Mesenteric fat pad (tissue), 1 donor: ENCODE measurements at places on chromosomes 6 and 20. TPM values are rescaled to one million over a fixed set of nuclear protein-coding genes. Genes with fewer than 3 reads are reported as not detected.

Gene ZFP57
- total RNA-seq: not detected

Gene AGPAT4
- 8.0 TPM for total RNA-seq

- no peak for DNase-seq
These were observed 343.3 kb downstream of the BCKDHB start for GRCh38 chr6:80449726-80450125.

DNA sequence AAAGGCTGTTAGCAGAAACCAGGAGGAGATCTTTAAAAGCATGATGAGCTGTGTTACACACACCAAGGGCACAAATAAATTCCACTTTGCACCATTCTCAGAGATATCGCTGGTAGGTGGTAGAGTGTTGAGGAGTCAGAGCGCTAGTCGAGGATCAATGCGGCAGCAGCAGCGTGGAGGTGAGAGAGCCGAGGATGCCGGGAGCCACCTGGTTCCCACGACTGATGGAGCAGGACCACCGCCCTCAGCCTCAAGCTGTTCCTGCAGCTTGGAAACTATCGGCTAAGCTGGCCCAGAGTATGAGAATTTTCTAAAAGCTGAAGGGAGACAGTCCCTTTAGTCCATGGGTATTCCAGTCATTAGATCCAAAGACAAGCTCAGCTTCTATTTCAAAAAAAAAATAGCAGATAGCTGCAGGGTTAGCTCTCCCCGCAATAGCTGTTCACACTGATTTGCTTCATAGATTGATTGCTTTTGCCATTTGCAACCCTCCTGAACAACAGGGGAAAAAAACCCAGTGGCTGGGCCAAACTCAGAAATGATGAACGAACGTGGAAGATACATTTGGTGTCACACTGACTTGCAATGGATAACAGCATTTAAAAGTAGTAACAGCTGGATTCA is 106.2 kb downstream of the LCA5 start:
- no peak for DNase-seq

- DNase-seq: no peak
These were observed 7.6 kb downstream of the PRND start for GRCh38 chr20:4729265-4729664.

- no peak for DNase-seq
These were observed 56.3 kb upstream of the ANKEF1 start for GRCh38 chr20:9978397-9979004.

GRCh38 chr20:62677678-62678077 is 31.0 kb upstream of the NTSR1 start:
- DNase-seq: no peak

DNA sequence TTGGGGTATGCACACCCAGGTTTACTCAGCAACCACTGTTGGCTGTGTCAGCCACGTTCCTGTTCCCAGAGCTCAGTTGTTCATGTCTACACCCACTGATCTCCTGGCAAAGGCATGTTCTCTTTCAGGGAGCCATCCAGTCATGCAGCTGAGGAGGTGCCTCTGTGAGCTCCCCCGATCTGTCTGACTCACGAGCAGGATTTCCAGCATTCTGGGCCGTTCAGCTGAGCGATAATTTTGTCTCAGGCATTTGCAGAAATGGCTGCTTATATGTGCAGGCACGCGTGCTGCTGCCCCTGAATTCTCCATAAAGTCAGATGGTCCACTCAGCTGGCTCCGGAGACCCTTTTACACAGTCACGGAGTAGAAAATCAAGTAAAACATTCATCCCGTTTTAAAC is 78.4 kb upstream of the IYD start:
- no peak for DNase-seq

DNA sequence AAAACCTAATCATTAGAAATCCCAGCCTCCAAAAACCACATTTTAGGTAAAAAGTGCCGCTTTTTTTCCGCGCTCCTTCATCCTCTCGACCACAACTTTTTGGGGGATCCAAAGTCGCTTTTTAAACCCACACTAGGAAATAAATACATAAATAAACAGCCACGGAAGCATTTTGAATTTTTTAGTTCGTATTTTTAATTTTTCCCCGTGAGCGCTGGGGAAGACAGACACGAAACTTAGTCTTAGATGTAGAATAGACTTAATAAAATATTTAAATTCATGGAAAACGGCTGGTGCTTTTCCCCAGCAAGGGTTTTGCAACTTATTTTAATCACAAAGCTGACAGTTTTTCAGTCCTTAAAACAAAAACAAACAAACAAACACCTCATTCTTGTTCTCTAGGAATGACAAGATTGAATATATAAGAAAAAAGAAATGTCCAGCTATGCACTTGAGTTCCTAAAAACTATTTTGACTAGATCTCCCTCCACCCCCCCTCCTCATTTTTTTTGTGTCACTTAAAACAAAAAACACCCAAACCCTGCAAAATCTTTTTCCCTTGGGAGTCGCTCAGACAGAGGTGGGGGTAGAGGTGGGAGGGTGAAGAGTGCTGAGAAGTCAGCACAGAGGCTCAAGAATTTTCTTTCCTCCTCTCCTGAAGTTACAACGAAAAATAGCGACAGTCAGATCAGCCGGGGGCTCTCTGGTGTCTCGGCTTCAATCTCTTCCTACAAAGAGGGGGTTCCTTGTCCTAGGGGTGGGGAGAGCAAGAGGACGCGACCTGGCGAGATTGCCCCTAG is 43.4 kb upstream of the SUPT3H start:
- DNase-seq: no peak
